ENCODE measurements at places on chromosomes 2 and 18. TPM values are rescaled to one million over a fixed set of nuclear protein-coding genes. Genes with fewer than 3 reads are reported as not detected.

Gene SCN1A
- 0.06 TPM for total RNA-seq

Gene PAX8
- total RNA-seq: 178 TPM

Gene EFEMP1
- 75.9 TPM for total RNA-seq

Gene EHBP1
- total RNA-seq: 65.4 TPM

Gene ITGA4
- 51.7 TPM for total RNA-seq

Gene KRTCAP3
- total RNA-seq: 1.1 TPM

Gene CCDC74B
- total RNA-seq: 10.6 TPM

Gene NYAP2
- 0.12 TPM for total RNA-seq

Gene EXOC6B
- 46.9 TPM for total RNA-seq

Gene SPIRE1
- total RNA-seq: 36.6 TPM

Gene PPP4R1
- total RNA-seq: 107 TPM

Gene RAB31
- 24.3 TPM for total RNA-seq

Gene FZD7
- total RNA-seq: 76.1 TPM

Gene DIPK1C
- 1.2 TPM for total RNA-seq

Gene RAB27B
- total RNA-seq: 4.6 TPM

Gene LOXHD1
- 2.2 TPM for total RNA-seq

Gene DSG1
- total RNA-seq: 0.06 TPM

Gene ST8SIA5
- total RNA-seq: 0.88 TPM

Gene FHOD3
- 44.5 TPM for total RNA-seq
